ENCODE measurements at places on chromosomes 1 and 21.

DNA sequence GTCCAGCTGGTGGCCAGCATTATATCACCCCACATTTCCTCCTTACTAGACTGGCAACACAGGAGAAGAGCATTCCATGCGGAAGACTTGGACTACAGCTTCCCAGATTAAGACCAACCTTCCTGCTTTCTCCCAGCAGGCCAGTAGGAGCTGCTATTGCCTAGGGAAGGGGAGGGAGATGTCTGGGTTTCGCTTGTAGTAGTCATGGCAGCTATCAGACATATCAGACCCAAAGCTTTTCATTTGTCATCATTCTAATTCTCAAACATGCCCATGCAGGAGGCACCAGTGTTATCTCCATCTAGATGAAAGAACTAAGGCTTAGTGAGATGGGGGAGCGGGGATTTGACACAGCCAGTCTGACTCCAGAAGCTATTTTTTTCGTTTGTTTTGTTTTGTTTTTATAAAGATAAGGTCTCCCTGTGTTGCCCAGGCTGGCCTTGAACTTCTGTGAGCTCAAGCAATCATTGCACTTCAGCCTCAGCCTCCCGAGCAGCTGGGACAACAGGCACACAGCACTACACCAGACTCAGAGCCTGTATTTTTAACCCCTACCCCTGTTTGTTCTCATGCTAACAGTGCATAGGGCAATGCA is 4.5 kb downstream of the PLA2G2A start:
- no peak for DNase-seq

DNA sequence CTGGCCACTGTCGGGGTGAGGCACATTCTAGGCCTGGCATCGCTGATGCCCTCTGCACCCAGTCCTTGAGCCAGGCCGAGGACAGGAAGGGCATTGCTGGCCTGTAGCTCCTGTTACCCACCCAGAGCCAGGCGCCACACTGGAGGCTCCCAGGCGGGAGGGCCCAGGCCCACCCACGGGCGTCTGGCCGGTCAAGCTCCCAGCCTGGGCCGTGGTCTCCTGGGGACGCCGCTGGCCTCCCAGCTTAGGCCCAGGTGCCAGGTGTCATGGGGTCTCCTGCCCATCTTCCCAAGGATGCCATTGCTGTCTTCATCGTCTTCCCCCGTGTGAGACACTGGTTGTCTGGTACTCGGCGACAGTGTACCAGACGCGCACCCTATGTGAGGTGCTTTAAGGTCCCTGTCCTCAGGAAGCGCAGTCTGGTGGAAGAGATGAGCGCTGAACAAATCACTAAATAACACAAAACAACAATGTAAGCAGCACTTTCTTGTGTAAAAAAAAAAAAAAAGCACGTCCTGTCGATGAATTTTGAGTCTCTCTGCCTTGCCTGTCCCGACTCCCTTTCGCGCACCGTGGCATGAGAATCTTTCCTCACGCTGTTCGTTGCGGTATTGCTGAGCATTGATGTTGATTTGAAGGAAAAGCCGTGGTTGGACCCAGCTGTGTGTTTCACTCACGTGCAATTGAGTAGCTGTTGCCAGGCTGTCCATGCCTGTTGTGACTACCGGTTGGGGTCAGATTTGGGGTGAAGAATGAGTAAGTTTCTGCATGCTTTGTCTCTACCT is 27.0 kb upstream of the TRAPPC10 start:
- DNase-seq = no peak

- no peak for DNase-seq
Observed at GRCh38 chr1:104884939-104885338, 1135.2 kb downstream of the AMY1C start.

DNA sequence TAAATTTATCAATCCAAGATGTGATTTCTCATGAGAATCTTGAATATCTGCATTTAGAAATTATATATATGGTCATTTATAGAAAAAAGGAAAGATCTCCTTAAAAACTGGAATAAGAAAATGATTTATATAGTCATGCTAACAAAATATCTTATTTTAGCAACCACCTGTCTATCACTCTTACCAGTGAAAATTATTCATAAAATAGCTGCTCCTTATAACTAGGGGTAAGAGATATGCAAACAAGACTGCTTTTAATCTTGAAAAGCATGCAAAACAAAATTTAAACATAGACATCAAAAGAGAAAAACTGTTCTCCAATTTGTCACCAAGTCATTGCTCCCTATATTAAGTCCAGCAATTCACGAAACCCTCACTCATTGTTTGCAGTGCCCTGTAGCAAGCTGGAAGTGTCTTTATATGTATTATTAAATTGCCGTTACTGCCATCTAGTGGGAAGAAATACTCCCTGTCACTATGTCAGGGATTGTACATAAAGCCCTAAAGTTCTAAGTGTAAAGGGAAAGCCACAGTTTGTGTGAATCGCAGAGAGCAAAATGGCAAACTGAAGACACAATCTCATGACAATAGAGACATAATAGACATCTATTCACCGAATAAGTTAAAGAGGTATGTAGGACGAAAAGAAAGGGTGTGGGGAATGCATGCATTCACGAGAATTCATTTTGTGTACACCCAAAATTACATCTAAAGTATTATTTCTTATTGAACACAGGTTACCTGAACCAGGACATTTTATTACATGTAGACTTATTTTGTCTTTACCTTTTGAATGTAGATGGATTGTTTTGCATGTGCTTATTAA is 600.5 kb downstream of the USP25 start:
- DNase-seq = peak; percentile 47

GRCh38 chr1:173330149-173330951 is 123.2 kb upstream of the TNFSF4 start:
- DNase-seq = peak; percentile 73

- peak; percentile 96 for DNase-seq
Observed at GRCh38 chr1:37922767-37923550, 23.9 kb downstream of the INPP5B start.

GRCh38 chr1:117093870-117094621 is 27.5 kb downstream of the TRIM45 start:
- DNase-seq = peak; percentile 37

DNA sequence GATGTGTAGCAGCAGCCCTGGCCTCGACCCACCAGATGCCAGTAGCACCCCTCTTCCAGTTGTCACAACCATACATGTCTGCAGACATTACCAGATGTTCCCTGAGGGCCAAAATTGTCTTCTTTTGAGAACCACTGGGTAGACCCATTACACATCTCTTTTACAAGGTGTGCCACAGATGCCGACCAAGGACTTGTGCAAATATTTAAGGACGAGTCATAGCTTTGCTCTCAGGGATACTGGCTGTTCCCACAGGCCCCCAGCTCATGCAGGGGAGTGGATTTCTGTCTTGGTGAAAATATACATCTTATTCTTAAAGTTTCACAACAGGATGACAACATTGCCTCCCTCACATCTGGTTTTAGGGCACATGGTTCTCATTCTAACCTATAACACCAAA is 59.4 kb upstream of the ZBTB18 start:
- DNase-seq = no peak

Measured in AML-193 (cell line).